ENCODE measurements at places on chromosomes 2 and 18. TPM values are rescaled to one million over a fixed set of nuclear protein-coding genes. Genes with fewer than 3 reads are reported as not detected.

FARSB gene
- total RNA-seq = 18.5 TPM

DNA sequence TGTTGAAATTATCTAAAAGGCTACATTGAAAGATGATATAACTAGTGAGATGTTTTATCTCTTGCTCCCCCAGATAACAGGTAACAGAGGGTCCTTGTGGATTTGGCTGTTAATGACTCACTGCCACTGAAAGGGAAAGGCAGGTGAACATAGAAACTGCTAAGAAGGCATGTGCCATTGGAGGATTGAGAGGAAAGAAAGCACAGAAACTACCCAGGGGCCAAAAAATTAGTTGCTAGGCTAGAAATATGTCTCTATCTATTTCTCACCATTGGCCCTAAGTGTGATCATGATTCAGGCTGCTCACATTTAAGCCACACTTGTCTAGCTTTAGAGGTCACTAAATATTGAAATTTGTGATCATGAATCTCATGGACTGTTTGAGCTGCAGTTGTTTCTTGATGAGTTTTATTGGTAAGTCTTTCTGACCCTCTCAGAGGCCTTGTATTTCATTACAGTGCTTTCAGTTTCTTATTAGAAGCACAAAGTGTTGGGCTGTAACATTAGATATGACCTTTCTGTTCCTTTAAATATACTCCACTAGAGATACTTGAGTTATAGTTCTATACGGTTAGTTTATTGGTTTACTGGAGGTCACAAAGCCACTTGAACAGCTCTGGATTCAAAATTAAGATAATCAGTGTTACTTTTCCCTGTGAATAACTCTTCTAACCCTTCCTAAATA, 26.2 kb downstream of the NAB1 start:
- DNase-seq = no peak

MYCN gene
- 17.6 TPM for total RNA-seq

DNA sequence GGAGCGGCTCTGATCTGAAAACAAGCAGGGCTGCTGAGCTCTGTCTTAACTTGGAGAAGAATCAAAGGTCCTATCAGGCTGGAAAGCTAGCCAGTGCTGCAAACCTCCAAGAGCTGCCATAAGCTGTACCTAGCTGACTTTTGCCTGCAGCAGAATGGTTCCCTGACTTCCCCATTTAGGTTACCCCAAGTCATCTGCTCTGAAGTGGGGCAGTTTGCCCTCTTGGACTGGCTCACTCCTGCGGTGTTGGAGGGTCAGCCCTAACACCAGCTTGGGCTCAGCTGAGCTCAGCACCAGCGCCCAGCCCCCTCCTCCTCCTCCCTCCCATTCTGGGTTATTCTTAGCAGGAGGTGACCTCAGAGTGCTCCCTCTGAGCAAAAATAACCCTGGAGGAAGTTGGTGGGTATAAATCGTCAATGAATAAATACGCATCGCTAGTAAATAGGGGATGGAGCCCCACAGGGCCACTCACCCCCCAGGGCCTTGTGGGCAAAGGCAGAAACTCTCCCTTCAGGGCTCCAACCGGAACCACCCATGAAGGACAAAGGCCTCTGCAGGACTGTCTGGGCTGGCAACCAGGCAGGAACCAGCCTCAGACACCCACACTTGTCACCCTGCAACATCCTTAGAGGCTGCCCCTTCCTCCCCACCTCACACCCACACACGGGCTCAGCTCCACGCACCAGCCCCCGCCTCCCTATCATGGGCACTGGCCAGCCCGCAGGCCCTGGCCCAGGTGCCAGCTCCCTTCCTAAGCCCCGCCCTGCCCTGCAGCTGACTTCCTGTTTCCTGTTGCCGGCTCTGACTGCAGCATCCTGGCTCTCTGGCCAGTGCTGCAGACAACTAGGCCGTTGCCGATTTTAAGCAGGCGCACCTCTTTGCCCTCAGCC, 46.9 kb downstream of the DNMT3A start:
- DNase-seq = no peak

DNA sequence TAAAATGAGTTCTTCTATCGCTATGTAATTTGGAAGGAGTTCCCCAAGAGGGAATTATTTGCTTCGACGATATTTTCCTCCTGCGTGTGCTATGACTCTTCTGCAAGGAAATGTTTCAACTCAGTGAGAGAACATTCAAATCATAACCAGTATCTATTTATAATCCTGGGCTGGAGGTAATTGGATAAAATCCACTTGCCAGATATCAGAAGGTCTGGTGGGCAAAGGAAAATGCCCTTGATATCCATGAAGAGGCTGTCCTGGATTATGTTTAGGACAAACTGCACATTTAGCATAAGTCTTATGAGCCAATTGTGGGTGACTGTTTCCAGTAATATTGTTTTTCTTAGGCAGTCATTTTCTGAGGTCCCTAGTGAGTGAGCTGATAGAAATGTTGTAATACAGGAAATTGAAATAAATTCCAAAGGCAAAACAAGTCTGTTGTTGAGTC, 17.7 kb downstream of the RPIA start:
- no peak for DNase-seq

GRCh38 chr2:157890969-157891642, 15.0 kb upstream of the ACVR1 start:
- DNase-seq = no peak

DNA sequence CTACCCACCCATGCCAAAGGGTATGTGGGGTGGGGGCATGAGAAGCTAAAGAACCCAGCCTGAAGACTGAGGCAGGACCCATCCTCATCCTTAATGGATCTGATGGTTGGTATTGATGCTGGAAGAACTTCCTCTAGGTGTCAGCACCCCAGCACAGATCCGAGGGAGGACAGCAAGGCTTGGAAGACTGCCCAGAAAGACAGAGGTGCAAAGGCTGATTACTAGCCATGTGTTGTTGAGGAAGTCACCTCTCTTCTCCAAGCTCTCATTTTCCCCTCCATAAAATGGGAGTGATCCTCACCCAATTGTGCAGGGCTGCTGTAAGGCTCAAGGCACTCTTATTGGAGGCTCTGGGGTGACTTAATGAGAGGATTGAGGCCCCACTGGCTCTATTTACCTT, 256.5 kb downstream of the CELF4 start:
- no peak for DNase-seq

DPP10 gene
- total RNA-seq = 44.6 TPM

DNA sequence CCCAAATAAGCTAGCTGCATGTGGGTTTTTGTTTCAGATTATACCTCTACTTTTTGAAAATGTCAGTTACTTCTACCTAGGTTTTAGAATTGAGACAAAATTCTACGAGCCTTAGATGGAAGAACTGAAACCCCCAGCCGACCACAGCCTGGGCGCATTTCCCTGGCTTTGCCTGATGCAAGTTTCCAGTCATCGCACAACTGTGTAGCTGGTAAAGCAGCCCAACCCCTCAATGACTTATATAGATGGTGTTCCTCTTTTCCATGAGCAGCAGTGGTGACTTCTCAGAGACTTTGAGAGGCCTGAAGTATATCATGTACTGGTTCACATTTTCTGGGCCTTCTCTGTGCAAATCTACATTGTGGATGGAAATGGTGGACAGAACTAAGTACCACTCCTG, 515.4 kb upstream of the RAB6C start:
- no peak for DNase-seq

SCN7A gene
- total RNA-seq = 3.3 TPM

DNA sequence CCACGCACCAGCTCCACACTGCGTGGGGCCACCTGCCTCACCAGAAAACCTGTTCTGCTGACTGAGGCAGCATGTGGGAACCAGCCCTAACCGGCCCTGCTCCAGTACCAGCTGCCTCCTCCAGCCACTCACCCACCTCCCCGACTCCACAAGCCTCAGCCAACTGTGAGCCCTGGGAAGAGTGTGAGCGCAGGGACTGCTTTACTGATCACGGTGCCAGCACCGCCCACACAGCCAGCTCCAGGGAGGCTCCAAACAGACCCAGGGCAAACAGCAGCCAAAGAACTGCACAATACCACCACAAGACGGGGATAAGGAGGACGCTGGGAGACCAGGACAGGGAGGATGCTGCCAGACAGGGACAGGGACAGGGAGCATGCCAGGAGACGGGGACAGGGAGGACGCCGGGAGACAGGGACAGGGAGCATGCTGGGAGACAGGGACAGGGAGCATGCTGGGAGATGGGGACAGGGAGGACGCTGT, 28.4 kb downstream of the EIPR1 start:
- no peak for DNase-seq

DNA sequence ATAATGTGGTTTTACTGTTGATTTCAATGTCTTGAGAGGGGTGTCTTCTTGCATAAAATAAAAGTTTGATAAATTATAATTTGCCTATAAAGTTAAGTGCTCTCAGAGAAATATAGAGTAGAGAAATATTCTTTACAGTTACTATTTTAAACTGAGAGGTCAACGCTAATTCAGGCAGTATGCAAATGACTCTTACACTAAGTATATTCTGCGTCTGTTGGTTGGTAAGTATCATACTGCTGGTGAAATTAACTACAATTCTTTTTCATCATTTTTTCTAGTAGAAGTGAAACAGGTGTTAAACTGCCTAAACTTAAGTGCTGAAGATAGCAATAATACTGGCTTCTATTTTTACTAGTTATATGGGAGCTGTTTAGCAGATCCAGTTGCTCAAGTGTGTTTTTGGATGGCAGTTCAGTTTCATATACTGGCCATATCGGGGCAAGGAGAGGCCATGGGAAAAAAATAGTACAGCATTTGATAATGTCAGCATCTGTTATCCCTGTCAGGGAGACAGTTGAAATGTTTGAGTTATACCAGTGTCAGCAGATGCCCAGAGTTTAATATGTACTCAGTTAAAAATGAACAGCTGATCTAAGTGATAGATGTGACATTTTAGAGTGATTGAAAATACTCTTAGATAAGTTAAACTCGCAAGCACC, 86.2 kb downstream of the MIB1 start:
- DNase-seq = no peak

GCG gene
- total RNA-seq = 92.9 TPM

ABCB11 gene
- 0.09 TPM for total RNA-seq

DNA sequence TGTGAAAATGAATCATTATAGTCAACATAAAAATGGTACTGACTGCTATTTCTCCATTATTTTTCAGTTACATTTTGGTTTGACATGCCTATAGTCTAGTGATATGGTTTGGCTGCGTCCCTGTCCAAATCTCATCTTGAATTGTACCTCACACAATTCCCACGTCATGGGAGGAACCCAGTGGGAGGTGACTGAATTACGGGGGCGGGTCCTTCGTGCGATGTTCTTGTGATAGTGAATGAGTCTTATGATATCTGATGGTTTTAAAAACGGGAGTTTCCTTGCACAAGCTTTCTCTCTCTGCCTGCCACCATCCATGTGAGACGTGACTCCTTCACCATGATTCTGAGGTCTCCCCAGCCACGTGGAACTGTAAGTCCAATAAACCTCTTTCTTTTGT, 70.3 kb downstream of the BAZ2B start:
- DNase-seq = no peak

ERMN gene
- total RNA-seq = 0.22 TPM

GPAT2 gene
- not detected for total RNA-seq

GRCh38 chr2:46610021-46610420, 130.7 kb downstream of the TMEM247 start:
- no peak for DNase-seq

DNA sequence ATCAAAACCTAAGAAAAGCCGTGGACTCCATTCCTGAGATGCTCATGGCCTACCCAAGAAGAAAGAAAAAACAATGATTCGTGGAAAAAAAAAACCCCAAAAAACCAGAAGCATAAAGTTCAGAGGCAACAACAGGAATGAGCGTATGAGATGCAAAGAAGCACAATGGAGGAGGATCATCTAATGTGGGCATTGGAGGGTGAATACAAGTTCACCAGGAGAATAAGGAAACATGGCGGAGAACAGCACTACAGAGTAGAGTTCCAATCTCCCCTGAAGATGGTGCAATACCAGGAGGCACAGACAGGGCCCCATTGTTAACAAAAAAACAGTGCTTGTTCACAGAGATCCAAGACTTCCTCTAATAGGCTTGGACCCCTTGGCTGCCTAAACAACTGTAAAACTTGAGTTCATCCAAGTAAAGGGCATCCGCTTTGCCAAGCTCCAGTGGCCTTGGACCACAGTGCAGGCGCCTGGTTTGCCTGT, 337.2 kb downstream of the PDE11A start:
- no peak for DNase-seq

GRCh38 chr2:235968155-235968554, 200.0 kb downstream of the GBX2 start:
- DNase-seq = no peak

IL36B gene
- not detected for total RNA-seq

VAPA gene
- 125 TPM for total RNA-seq

DNA sequence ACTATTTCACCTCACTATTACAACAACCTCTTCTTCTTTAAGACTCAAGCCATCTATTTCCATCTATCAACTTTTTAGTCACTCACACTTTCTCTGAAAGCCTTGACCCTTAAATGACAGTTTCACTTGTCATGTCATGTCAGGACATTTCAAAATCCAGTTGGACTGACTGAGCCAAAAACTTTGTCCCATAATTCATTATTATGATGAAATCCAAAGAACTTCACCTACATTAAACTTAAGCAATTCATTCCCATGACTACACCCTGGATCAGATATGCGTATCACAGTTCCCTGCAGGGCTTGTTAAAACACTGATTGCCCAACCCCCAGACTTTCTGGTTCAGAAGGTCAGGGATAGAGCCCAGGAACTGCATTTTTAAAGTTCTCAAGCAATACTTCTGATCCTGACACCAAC, 26.5 kb downstream of the LDAH start:
- no peak for DNase-seq

DNA sequence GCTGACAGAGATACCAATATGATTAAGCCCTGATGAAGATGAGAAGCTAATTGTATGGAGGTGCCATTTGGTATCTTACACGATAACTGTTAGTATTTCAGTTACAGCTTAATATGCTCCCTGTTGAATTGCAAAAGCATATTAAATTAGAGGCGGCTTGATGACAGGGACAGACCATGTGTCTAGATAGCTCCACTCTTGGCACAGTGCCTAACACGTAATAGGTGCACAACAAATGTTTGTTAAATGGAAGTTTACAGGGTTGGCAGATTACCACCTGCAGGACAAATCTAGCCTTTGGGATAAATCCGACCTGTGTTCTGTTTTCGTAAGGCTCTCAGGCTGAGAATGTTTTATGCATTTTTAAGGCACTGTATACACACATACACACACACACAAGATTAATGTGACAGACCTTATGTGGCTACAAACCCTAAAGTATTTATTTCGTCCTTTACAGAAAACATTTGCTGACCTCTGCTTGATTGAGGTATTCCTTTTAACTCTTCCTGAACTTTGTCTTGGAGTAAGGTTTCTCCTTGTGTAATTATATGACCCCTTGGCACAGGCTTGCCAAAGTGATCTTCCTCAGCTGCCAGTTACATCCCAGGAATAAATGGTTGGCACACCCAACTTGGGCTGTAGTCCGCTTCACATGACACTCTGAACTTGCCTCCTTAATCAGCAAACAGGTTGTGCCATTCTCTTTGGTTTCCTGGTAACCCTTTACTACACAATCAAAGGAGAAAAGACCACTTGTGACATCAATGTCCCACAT, 348.9 kb downstream of the HRH4 start:
- no peak for DNase-seq
